Left colon (tissue), 2 donors: ENCODE measurements at places on chromosomes 3 and 15.

GRCh38 chr15:64883997-64884511 is 27.6 kb upstream of the ANKDD1A start:
- peak; percentile 71 for DNase-seq

GRCh38 chr15:66912441-66912840 is 153.0 kb upstream of the SMAD3 start:
- DNase-seq: no peak

GRCh38 chr3:124856677-124857076 is 30.5 kb downstream of the ITGB5 start:
- DNase-seq: no peak

- no peak for DNase-seq
Measured at GRCh38 chr15:55969582-55969981, 23.8 kb downstream of the NEDD4 start.

DNA sequence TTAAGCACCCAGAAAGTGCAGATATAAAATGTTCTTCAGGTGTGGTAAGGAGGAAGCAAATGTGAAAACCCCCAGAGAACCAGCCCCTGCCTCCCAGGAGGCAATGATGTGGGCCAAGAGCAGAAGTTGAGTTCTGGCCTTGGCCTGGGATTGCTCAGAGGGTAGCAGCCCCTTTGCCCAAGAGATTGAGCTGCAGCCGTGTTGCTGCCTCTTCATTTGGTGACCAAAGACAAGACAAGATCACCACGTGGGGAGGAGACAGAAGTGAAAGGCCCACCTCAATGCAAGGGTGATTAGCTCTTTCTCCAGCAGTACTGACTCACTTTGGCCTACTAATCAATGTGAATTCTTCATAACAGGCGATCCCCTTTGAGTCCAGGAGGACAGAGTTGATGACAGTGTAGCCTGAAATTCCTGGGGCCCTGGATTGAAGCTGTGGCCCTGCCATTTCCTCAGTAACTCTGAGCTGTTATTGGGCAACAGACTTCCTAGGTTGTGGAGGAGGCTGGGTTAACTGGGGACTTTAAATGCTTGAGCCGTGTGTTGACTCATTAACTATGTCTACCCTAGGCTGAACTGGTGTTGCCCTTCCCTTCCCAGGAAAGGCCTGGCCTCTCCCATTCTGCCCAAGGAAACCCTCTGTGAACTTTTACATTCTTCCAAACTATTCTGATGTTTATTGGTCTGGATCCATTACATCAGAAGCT is 86.5 kb downstream of the ST6GAL1 start:
- DNase-seq: no peak
